ENCODE measurements at places on chromosomes 2 and 18.

GRCh38 chr2:63737081-63737751 is 104.5 kb upstream of the UGP2 start:
- no peak overlapping the region for H3K27ac ChIP-seq
- H3K4me1 ChIP-seq: peaks cover 12% of the 10 kb centered on the region
- no peaks in the 10 kb centered on the region for H3K27me3 ChIP-seq
- no peak for DNase-seq

- H3K27ac ChIP-seq: no peak overlapping the region
- H3K4me1 ChIP-seq: no peaks in the 10 kb centered on the region
- no peak overlapping the region for H3K4me3 ChIP-seq
- no peak for DNase-seq
- H3K27me3 ChIP-seq: no peaks in the 10 kb centered on the region
Measured at GRCh38 chr2:48483916-48484315, 46.0 kb upstream of the STON1 start.

DNA sequence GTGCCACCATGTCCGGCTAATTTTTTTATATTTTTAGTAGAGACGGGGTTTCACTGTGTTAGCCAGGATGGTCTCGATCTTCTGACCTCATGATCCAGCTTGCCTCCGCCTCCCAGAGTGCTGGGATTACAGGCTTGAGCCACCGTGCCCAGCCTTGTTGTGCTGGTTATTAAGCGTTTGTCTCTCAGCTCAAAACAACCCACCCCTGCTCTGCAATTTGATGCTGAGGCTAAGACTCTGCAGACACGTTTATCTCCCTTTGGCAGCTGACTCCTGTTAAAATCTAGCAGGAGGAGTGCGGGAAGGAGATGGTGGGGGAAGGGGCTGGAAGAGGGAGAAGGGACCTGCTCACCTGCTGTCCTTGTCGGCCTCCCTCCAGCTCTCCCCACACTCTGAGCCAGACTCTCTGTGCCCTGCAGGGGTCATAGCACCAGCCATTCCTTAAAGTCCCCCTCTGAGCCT is 29.9 kb upstream of the IMPA2 start:
- H3K4me1 ChIP-seq: no peaks in the 10 kb centered on the region
- no peak overlapping the region for H3K27ac ChIP-seq
- no peak overlapping the region for H3K4me3 ChIP-seq
- no peaks in the 10 kb centered on the region for H3K27me3 ChIP-seq
- no peaks in the 10 kb centered on the region for H3K36me3 ChIP-seq

- no peaks in the 10 kb centered on the region for H3K36me3 ChIP-seq
- no peak overlapping the region for H3K27ac ChIP-seq
- no peak overlapping the region for H3K4me3 ChIP-seq
- H3K27me3 ChIP-seq: no peaks in the 10 kb centered on the region
- no peaks in the 10 kb centered on the region for H3K4me1 ChIP-seq
Measured at GRCh38 chr2:206396211-206396610, 47.1 kb upstream of the ADAM23 start.

DNA sequence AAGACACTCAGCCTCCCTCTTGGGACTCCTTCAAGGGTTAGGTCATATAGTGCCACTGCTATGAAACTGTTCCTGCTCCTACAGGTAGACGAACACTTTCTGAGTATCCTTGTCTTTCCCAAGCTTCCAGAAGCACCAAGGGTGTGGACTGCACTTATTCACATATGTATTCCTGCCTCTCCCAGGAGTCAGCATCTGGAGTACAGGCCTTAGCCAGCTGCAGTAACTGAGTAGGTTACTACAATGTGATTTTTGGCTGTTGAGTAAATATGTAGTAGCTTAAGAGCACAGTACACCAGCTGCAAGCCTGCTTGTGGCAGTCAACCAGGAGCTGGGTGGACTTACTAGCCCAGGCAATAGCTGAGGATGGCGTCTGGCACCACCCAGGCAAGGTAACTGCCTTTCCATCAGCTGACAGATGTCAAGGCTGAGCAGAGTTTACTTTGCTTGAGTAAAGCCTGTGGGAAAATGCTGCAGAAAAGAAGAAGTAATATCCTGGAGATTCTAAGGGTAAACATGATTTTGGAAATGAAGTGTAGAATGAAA is 14.0 kb upstream of the SCLY start:
- H3K36me3 ChIP-seq: no peaks in the 10 kb centered on the region
- no peak overlapping the region for H3K27ac ChIP-seq
- DNase-seq: no peak
- no peaks in the 10 kb centered on the region for H3K27me3 ChIP-seq

DNA sequence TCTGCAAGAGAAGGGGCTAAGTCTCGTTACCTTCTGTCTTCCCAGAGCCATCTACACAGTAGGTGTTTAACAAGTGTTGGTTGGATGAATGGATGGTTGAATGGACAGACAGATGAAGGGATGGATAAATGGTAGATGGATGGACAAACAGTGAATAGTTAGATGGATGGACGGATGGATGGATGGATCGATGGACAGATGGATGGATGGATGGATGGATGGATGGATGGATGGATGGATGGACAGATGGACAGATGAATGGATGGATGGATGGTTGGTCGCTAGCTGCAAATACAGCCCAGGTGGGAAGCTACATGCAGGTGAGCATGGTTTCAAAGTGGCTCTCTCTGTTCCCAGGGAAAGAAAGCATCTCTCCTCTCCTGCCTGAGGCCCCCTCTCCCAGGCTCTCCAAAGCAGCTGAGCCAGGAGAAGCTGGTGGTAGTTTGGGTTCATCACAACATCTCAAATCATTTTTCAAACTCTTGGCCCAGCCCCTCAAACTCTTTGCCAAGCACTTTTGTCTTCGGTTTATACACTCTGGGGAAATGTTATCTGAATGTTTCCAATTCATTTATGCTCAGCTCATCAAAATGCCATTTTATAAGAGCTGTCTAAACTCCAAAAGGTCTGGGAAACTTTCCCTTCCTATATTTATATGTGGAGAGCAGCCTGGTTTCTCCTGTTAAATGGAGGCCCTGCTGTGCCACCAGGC is 192.7 kb downstream of the ANAPC1 start:
- H3K27me3 ChIP-seq: no peaks in the 10 kb centered on the region
- no peaks in the 10 kb centered on the region for H3K36me3 ChIP-seq
- no peaks in the 10 kb centered on the region for H3K4me1 ChIP-seq

DNA sequence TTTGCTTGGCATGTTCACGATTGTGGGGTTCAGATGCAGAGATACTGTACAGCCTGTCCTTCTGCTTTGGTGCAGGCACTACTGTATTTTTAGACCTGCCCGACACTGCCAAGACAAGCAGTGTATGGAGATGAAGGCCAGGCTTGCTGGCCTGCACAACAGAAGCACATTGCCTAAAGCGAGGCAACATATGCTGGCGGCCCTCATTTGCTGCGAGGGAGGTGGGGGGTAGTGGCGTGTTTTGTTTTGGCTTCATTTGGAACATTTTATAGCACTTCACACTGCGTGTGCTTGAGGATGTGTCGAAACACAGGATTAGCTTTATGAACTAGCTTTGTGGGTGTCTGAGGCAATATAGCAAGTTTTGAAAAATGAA is 27.0 kb downstream of the TMEM182 start:
- no peaks in the 10 kb centered on the region for H3K36me3 ChIP-seq
- peaks cover 9% of the 10 kb centered on the region for H3K4me1 ChIP-seq
- no peaks in the 10 kb centered on the region for H3K27me3 ChIP-seq
- DNase-seq: no peak

- H3K27me3 ChIP-seq: no peaks in the 10 kb centered on the region
- H3K27ac ChIP-seq: no peak overlapping the region
- H3K36me3 ChIP-seq: peaks cover 59% of the 10 kb centered on the region
Measured at GRCh38 chr2:127853671-127854070, 4.3 kb downstream of the POLR2D start.

GRCh38 chr2:203022751-203023150 is 8.1 kb downstream of the NBEAL1 start:
- DNase-seq: no peak
- peaks cover 18% of the 10 kb centered on the region for H3K4me1 ChIP-seq
- H3K36me3 ChIP-seq: no peaks in the 10 kb centered on the region

DNA sequence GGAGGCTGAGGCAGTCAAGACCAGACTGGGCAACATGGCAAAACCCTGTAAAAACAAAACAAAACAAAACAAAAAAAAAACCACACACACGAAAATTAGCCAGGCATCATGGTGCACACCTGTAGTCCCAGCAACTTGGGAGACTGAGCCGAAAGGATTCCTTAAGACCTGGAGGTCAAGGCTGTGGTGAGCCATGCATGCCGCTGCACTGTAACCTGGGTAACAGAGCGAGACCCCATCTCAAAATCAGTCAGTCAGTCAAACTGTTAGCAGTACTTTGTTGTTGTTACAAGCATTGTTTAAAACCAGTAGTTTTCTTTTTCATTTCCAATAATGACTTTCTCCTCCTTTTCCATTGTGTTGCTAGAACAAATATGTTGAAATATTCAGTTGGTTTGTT is 21.7 kb downstream of the EPB41L5 start:
- H3K36me3 ChIP-seq: no peaks in the 10 kb centered on the region
- H3K4me1 ChIP-seq: no peaks in the 10 kb centered on the region

GRCh38 chr2:135617501-135618015 is 86.3 kb downstream of the R3HDM1 start:
- H3K27ac ChIP-seq: no peak overlapping the region

DNA sequence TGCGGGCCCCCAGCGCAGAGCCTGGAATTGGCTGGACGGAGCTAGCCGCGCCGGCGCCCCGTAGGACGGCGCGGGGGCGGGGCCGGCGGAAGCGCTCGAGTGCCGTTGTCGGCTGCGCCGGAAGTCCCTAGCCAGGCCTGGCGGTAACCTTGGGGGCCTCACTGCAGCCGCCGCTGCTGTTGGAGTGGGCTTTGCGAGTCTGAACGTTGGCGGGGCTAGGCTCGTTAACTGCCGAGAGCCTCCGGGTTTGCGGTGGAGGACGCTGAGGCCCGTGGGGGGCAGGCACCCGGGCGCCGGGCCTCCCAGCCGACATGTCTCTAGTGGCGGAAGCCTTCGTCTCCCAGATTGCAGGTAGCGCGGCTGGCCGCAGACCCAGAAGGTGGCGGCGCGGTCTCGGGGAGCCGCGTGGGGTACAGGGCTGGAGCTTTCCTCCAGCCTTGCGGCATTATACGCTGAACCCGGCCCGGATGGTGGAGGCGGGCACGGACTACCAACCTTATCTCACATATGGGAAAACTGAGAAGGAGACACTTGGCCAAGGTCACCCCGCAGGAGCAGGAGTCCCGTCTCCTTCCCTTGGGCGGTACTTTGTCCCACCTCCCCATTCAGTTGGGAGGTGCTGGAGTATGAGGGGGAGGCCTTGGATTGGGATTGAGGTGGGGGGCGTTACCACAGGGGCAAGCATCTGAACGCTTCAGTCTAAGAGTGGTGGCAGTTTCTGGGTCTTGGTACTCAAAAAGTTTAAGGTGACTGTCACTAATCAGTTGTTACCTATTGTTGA is at the start of gene MTX2:
TSS of gene MTX2 (plus strand) at position 124 of the 781 bp plus-strand sequence. CDS start at position 312, 188 bp downstream.
- no peaks in the 10 kb centered on the region for H3K27me3 ChIP-seq
- H3K4me1 ChIP-seq: peaks cover 37% of the 10 kb centered on the region
- H3K27ac ChIP-seq: peak within 1 kb of the TSS; percentile 72
- H3K36me3 ChIP-seq: peaks cover 21% of the 10 kb centered on the region
- H3K4me3 ChIP-seq: peak within 1 kb of the TSS; percentile 100
- peak; percentile 95 for DNase-seq

GRCh38 chr18:49878567-49879270 is 65.4 kb upstream of the ACAA2 start:
- H3K27ac ChIP-seq: no peak overlapping the region
- H3K4me1 ChIP-seq: no peaks in the 10 kb centered on the region
- no peaks in the 10 kb centered on the region for H3K36me3 ChIP-seq

GRCh38 chr2:47631792-47632398 is 151.1 kb upstream of the MSH6 start:
- H3K4me3 ChIP-seq: no peak overlapping the region
- H3K4me1 ChIP-seq: no peaks in the 10 kb centered on the region
- H3K27me3 ChIP-seq: no peaks in the 10 kb centered on the region
- DNase-seq: no peak

GRCh38 chr18:2083691-2084090 is 487.6 kb downstream of the METTL4 start:
- DNase-seq: peak; percentile 66
- H3K27ac ChIP-seq: no peak overlapping the region
- H3K36me3 ChIP-seq: no peaks in the 10 kb centered on the region
- no peaks in the 10 kb centered on the region for H3K27me3 ChIP-seq
- no peak overlapping the region for H3K4me3 ChIP-seq
- no peaks in the 10 kb centered on the region for H3K4me1 ChIP-seq

DNA sequence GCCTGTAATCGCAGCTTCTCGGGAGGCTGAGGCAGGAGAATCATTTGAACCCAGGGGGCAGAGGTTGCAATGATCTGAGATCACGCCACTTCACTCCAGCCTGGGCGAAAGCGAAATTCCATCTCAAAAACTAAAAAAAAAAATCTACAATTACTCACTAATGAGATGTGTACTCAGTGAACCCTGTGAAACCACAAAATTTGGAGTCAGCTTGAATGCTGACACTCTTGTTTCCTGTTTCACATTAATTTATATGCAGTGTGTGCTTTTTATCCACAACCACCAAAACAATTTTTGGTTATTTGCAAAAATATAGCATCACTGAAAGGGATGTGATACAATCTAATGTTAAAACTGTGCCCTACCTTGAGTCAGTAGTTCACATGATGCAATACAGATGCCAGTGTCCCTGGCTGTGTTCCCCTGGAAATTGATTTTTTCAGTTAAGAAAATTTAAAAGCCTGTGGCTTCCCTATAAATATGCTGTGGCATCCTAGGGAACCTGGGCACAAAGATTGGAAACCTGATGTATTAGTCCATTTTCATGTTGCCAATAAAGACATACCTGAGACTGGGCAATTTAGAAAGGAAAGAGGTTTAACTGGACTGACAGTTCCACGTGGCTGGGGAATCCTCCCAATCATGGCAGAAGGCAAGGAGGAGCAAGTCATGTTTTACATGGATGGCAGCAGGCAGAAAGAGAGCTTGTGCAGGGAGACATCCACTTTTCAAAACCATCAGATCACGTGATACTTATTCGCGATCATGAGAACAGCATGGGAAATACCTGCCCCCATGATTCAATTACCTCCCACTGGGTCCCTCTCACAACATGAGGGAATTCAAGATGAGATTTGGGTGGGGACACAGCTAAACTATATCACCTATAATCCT is 337.5 kb upstream of the NT5C1B start:
- no peak overlapping the region for H3K27ac ChIP-seq
- no peaks in the 10 kb centered on the region for H3K27me3 ChIP-seq
- DNase-seq: no peak
- no peak overlapping the region for H3K4me3 ChIP-seq
- no peaks in the 10 kb centered on the region for H3K36me3 ChIP-seq
- no peaks in the 10 kb centered on the region for H3K4me1 ChIP-seq

- H3K4me3 ChIP-seq: no peak overlapping the region
- no peaks in the 10 kb centered on the region for H3K36me3 ChIP-seq
- no peak overlapping the region for H3K27ac ChIP-seq
- DNase-seq: no peak
Measured at GRCh38 chr2:23397478-23397877, 12.5 kb downstream of the KLHL29 start.

DNA sequence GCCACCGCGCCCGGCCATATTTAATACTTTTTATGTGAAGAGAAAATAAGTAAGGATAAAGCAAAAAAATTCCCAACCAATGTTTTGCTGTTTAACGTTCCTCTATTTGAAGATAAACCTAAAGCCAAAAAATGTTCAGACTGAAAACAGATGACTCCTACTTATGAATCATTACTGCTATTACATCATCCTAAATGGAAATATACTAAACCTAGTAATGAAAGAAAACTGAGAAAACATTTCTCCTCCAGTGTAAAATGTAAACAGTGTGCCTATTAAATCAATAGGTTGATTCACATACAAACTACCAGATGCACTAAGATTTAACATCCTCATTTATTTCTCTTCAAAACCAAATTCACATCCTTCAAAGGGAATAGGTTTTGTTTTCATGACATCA is 43.5 kb downstream of the CWC22 start:
- no peak for DNase-seq
- H3K36me3 ChIP-seq: peaks cover 45% of the 10 kb centered on the region
- no peak overlapping the region for H3K4me3 ChIP-seq

- peak overlapping the region; percentile 100 for H3K4me3 ChIP-seq
- peaks cover 21% of the 10 kb centered on the region for H3K4me1 ChIP-seq
- H3K27me3 ChIP-seq: no peaks in the 10 kb centered on the region
- H3K27ac ChIP-seq: peak overlapping the region; percentile 21
- H3K36me3 ChIP-seq: peaks cover 23% of the 10 kb centered on the region
Measured at GRCh38 chr2:238061315-238062202, 758 bp downstream of the SCLY start.

Data from Karpas-422 (cell line).